Upper lobe of right lung (tissue), 1 donor: ENCODE measurements at places on chromosomes 16 and 17. TPM values are rescaled to one million over a fixed set of nuclear protein-coding genes. Genes with fewer than 3 reads are reported as not detected.
A peak's percentile ranks its signal among the peaks of the same experiment; 100 is the strongest.

Gene RPL19
- total RNA-seq = 1,449 TPM

Gene HS3ST3A1
- 0.93 TPM for total RNA-seq

Gene ACSM2A
- total RNA-seq = not detected

Gene EFNB3
- 0.32 TPM for total RNA-seq

- no peak for DNase-seq
These were observed 3.0 kb downstream of the C16orf54 start for GRCh38 chr16:29742683-29743275.

- DNase-seq = no peak
These were observed 41.3 kb upstream of the SLC38A10 start for GRCh38 chr17:81336296-81336929.

DNA sequence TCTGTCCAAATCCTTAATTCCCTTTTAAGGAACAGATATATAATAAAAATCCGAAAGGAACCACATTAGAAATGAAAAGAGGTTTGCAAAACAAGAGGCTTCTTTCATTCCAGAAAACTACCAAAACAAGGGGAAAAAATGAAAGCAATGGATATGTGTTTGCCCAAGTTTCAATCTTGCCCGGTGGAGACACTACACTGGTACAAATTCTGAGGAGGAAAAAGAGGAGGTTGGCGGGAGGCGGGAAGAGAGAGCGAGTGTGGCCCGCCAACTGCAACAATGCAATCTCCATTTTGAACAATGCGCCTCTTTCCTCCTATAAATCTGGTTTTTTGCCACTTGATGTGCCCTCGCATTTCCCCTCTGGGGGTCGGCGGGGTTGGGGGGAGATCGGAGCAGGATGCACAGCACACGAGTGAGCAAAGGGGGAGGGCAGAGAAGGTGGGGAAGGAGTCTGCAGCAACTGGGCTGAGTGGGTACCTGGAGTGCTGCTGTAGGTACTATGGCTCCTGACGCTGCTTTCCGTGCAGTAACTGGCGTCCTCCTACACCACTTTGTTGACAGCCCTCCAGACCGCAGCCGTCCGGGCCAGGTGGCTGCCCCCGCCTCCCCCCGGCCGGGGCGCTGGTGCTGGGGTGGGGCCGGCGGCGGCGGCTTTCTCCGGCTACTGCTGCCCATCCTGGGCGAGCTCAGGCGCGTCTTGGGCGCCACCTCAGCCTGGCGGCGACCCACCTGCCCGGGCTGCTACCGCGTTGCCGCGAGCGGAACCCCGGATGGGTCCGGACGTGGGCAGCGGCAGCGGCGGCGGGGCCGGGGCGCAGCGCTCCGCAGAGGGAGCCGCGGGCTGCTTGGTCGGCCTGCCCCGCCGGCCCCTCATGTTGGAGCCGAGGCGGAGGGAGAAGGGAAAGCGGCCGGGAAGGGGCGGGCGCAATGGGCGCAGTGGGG is 93.8 kb upstream of the PLEKHM1 start:
- peak; percentile 86 for DNase-seq

- DNase-seq = no peak
These were observed 29.2 kb downstream of the DNAH9 start for GRCh38 chr17:11627301-11627940.

DNA sequence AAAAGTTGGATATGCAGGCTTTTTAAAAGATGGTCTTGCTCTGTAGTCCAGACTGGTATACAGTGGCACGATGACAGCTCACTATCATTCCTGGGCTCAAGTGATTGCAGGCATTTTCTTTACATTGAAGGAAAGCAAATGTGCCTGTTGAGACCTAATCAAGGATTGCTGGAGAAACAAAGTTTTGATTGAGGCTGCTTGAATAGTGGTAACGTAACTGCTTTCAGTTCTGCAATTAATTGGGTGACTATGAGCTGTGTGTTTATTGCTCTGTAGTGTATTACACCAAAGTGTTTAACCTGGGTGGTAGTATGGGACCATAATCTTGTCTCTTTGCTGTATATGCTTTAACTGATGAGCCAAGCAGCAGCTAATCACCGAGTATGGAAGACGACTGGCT is 2.3 kb downstream of the UBB start:
- DNase-seq = no peak

DNA sequence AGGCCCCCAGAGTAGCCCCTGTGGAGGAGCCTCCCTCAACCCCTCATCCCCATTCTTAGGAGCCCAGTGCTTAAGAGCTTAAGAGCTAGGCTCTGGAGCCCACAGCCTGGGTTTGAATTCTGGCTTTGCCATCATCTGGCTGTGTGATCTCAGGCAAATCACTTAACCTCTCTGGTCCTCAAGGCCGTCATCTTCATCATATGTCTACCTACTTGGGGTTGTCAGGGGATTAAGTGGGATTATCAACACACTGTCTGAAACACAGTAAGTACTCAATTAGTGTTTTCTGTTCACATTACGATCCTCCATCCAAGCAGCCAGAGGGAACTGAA is 4.8 kb downstream of the SREBF1 start:
- DNase-seq = no peak

- DNase-seq = no peak
These were observed 39.0 kb downstream of the EMP2 start for GRCh38 chr16:10541366-10541765.

DNA sequence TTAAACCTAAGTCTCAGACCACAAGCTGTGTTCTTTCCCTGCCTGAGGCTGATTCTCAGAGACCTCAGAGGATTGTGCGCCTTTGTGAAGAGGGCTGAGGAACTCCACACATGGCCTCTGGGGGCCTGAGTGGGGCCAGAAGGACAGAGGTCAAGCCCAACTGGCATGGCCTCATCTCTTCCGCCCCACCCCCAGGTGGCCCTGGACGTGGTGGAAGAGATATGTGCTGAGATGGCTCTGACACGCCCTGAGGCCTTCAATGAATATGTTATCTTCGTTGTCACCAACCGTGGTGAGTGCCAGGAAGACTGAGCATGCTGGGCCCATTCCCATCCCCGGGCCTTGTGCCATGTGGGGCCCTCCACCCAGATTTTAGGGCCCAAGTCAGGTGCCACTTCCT is 20.1 kb upstream of the ALKBH5 start:
- no peak for DNase-seq

GRCh38 chr17:77353684-77354419 is 213.1 kb downstream of the SEC14L1 start:
- no peak for DNase-seq

- no peak for DNase-seq
These were observed 1.5 kb upstream of the RAI1 start for GRCh38 chr17:17679748-17680147.

DNA sequence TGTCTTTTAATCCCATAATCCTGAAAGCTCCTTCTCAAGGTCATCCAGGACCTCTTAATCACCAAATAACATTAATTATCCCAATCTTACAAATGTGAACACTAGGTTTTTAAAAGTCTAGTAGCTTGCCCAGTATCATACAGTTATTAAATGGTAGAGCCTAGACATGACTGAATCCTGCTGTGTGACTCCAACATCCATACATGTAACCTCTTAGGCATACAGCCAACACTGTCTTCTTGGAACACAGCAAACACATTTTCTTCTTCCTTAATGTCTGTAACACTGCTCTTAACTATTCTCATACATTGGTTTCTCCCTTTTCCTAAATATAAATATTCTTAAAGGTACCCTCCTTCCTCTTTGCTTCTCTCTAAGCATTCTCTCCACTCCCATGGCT is 13.7 kb downstream of the BRIP1 start:
- DNase-seq = no peak

- no peak for DNase-seq
These were observed 4.6 kb downstream of the CMIP start for GRCh38 chr16:81449241-81449640.

GRCh38 chr17:81516439-81516838 is 3.8 kb upstream of the ACTG1 start:
- peak; percentile 65 for DNase-seq

DNA sequence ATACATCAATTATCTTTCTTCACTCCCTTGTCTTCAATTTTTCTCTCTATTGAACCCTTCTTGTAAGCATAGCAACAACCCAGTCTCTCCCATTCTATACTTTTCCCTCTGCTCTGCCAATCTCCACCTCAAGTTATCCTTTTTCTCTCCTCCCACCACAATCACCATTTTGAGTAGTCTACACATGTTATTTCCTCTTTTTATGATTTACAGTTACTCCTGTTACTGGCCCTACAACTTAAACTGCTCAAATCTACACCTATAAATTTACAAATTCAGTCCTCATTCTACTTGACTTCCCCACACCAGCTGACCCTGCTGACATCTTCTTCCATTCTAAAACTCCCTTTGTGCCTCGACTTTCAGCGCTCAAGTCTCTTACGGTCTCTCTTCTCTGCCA is 84.6 kb downstream of the SPAG9 start:
- no peak for DNase-seq

GRCh38 chr17:76246080-76247066 is 6.1 kb upstream of the RNF157 start:
- DNase-seq = no peak

DNA sequence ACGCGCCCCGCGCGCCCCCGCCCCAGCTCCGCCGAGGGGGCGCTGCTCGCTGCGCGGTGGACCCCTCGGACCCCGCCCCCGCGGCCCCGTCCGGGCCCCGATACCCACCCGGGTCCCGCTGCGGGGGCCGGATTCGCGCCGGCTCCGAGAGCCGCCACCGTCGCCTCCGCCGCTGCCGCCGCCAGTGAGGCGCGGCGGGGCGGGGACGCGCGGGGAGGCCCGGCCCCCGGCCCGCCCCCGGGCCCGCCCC is at the start of gene TBC1D16:
TBC1D16 (minus strand) TSS at position 186 of the 250 bp plus-strand sequence. CDS start 22,325 bp downstream, outside the sequence.
- no peak for DNase-seq

DNA sequence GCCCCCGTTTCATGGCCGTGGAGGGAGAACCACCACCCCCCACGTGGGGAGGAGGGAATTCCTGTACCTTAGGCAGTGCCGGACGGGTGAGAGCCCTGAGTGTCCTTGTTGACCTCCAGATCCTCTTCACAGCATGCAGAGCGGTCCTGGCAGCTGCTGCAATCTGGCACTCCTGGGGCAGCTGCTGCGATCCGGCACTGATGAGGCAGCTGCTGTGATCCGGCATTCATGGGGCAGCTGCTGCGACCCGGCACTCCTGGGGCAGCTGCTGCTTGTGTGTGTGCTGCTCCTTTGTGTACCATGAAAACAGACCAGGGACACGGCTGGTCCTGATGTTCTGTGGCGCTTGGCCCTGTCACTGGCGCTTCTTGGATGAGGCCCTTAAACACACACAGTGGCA is 12.8 kb downstream of the ZNF778 start:
- DNase-seq = no peak
